ENCODE measurements at places on chromosomes 6 and 20.

DNA sequence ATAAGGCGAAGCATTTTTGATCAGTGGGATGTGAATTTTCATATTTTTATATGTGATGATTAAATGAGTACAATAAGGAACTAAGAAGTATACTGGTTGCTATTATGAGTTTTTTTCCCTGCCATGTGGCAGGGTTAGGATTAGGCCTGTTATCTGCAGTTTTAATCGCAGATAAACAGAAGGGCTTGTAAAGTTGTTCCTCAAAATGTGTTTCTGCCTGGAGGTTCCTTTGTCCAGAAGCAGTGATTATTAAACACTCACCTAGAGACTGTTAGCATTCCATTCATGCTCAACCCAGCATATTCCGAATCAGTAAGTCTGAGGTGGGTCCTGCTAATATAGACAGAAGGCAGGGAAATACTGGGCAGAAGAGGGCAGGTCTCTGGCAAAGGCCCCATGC is 316.0 kb downstream of the CLIC5 start:
- no peak for DNase-seq

- no peak for DNase-seq
Observed at GRCh38 chr20:20371681-20372080, 3.8 kb downstream of the INSM1 start.

GRCh38 chr6:19772891-19773290 is 64.3 kb upstream of the ID4 start:
- DNase-seq = no peak

GRCh38 chr6:111175109-111175508 is 87.8 kb downstream of the SLC16A10 start:
- DNase-seq = no peak

DNA sequence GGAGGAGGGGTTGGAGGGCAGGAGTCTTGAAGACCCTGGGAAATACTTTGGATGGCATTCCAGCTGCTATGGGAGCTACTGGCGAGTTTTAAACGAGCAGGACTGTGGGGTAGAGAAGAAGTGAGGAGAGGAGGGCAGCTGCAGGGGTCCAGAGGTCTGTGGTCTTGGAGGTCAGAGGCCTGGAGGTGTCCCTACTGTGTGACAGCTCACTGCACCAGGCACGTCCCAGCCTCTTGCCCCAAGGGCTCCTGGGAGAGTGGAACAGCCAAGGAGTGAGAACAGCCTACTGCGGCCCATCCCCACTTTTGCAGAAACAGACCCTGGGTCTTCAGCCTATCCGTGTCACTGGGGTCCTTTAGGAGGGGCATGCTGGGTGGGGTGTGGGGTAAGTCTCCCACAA is 2.9 kb upstream of the NOL4L start:
- no peak for DNase-seq

DNA sequence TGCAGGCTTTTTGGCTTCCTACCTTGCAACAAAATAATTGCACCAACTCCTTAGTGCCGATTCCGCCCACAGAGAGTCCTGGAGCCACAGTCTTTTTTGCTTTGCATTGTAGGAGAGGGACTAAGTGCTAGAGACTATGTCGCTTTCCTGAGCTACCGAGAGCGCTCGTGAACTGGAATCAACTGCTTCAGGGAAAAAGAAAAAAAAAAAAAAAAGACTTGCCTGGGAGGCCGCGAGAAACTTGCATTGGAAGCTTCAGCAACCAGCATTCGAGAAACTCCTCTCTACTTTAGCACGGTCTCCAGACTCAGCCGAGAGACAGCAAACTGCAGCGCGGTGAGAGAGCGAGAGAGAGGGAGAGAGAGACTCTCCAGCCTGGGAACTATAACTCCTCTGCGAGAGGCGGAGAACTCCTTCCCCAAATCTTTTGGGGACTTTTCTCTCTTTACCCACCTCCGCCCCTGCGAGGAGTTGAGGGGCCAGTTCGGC is 420 bp downstream of the SOX4 start:
- DNase-seq = no peak
